ENCODE measurements at places on chromosomes 1 and 21. TPM values are rescaled to one million over a fixed set of nuclear protein-coding genes. Genes with fewer than 3 reads are reported as not detected.

Gene RNF186
- not detected for total RNA-seq

Gene LIN28A
- not detected for total RNA-seq

Gene CCDC181
- 0.56 TPM for total RNA-seq

Gene FBXO28
- total RNA-seq, result 18.6 TPM

Gene FMO4
- 3.8 TPM for total RNA-seq

Gene BLACAT1
- not detected for total RNA-seq

Gene SEMA6C
- total RNA-seq, result 56.6 TPM

Gene SELENBP1
- 119 TPM for total RNA-seq

Gene FCER1G
- total RNA-seq, result 21.5 TPM

Gene PLA2G2D
- not detected for total RNA-seq

Gene KRTAP11-1
- not detected for total RNA-seq

Gene CELA3A
- total RNA-seq, result not detected

Gene LEMD1
- not detected for total RNA-seq

Gene TSSK3
- total RNA-seq, result 1.0 TPM

Gene TMEM51
- total RNA-seq, result 3.4 TPM

Gene IFNLR1
- total RNA-seq, result 2.8 TPM

Gene C1orf210
- total RNA-seq, result not detected

Gene KCNJ6
- total RNA-seq, result not detected

Gene TEX38
- not detected for total RNA-seq

Gene ATXN7L2
- total RNA-seq, result 2.4 TPM

Gene TMEM125
- total RNA-seq, result not detected

Gene GIPC2
- total RNA-seq, result 2.0 TPM

Gene C8B
- not detected for total RNA-seq

Gene PTCH2
- 0.30 TPM for total RNA-seq

Gene AMY1C
- not detected for total RNA-seq

Gene TMEM82
- total RNA-seq, result not detected

Gene TRIM58
- 0.13 TPM for total RNA-seq

Gene B3GALT2
- total RNA-seq, result 78.4 TPM

Gene FCRL5
- 0.11 TPM for total RNA-seq

Data from Right ventricle myocardium superior (tissue), 1 donor.